Stimulated activated CD4-positive, alpha-beta T cell treated with anti-CD3 and anti-CD28 coated beads, Interleukin-15, amount 100 ng/mL, for 1 hour (primary cell): ENCODE measurements at places on chromosomes 3 and 15.

DNA sequence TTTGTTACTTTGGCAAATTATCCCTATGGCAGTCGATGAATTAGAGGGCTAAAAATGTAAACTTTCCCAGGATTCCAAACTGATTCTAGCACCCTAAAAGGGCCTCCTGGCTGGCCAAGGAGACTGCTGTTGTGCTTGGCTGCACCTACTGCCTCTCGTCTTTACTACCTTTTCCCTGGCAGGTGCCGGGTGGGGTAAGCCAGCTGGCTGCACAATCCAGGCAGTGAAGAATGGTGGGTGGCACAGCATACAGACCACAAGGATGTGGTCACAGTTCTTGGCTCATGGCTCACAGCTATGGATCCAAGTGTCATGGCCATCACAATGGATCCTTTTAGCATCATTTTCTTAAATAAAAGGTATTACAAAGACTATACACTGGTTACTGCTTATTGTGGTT, 20.7 kb upstream of the SLC25A26 start:
- no peak for DNase-seq

- no peak for DNase-seq
Measured at GRCh38 chr15:35858707-35859106, 312.7 kb upstream of the DPH6 start.

DNA sequence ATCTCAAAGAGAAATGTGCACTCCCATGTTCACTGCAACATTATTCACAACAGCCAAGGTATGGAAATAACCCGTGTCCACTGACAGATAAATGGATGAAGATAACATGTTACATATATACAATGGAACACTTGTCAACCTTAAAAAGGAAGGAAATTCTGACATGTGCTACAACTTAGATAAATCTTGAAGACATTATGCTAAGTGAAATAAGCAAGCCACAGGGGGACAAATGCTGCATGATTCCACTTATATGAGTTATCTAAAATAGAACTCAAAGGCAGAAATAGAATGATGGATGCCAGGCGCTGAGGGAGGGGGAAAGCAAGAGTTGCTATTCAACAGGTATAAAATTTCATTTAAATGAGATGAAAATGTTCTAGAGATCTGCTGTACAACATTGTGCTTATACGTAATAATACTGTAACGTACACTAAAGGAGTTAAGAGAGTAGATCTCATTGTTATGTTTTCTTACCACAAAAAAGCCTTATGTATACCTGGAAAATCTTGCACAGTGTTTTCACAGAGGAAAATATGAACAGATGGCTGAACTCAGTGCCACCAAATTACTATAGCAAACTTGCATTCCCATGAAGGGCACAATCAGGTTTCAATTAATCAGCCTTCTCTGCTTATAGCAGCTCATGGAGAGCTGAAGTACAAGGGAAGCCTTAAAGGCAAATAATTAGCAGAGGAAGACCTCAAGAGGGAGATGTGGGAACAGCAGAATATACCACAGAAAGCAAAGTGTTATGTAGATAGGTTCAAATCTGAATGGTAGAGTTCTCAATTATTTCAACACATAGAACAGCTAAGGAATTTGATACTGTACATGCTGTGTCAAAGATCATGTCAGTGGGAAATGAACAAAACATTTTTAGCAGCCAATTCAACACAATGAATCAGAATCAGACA, 8.1 kb upstream of the VPS39 start:
- no peak for DNase-seq

GRCh38 chr3:173930251-173930650, 532.7 kb downstream of the NLGN1 start:
- no peak for DNase-seq

- no peak for DNase-seq
Measured at GRCh38 chr3:125213364-125213755, 812 bp upstream of the SLC12A8 start.

DNA sequence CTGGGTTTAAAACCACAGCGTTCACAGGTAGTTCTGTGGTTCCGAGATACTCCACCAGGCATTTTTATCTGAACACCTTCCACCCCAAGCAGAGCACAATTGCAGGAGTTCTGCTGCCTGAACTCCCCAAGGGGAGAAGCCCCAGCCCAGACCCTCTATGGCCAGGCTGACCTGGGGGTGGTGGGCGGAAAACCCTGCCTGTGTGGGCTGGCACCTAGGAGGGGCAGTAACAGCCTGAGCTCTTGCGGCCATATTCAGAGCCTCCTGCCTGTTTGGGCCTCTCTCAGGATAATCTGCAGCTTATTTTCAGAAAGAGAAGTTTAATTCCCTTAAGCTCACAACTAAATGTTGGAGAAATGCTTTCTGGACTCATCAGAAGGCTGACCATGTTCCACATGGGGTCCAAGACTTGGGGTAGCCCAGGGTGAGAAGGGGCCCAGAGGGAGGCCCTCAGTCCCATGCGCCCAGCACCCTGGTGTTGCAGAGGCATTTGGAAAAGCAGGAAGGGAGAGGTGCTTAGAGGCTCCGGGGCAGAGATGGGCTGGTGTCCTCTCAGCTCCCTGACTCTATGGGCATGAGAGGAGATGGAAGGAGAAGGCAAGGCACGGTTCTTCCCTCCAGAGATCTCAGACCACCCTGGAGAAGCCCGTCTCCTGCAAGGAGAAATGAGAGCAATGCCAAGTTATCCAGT, 195.6 kb upstream of the TPM1 start:
- no peak for DNase-seq

GRCh38 chr3:186821429-186822387, 15.4 kb upstream of the RFC4 start:
- no peak for DNase-seq

DNA sequence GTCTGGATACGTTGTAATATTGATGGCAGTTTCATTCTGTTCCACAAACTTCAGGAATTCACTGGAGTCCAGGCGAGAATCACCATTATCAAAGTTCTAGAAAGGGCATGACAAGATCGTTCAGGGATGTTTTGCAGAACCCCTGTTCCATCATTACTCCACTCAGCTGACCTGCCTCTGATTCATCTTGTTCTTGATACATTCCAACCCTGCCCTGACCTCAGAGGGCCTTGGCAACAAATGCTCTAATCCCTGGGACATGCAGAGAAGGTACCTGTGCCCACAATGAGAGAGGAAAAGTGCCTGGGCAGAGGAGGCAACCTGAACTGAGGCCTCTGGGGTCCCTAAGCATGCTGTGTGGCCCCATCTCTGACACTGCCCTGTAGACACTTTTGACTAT, 45.9 kb downstream of the FSTL1 start:
- DNase-seq = no peak

DNA sequence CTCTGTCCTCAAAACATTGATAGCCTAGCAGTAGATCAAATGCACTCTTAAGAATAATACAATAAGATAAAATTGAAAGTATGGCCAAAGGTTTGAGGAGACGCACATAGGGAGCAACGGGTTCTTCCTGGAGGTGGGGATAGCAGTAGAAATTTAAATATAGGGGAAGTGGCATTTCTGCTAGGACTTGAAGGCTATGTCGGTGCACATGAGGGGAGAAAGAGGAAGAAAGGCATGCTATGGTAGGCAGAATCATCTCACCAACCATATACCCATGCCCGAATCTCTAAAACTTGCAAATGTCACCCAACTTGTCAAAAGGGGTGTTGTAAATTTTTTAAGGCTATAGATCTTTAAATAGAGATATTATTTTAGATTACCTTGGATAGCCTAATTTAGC, 735.1 kb upstream of the LMCD1 start:
- no peak for DNase-seq

DNA sequence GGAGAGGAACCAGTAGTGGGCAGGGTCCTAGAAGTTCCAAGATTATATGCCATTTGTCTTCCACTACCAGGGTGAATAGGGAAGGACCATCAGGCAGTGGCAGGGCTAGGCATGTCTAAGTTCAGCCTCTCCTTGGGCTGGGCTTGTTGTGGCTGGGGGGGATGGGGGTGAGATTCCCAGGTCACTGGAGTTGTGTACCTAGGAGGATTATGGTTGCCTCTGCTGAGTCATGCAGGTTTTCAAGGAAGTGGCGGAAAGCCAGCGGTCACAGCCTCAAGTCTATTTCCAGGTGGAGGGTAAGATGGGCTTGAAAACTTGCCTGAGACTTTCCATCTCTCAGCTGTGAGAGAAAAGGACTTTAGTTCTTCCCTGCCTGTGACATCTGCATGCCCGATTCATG, 1407.1 kb downstream of the SI start:
- DNase-seq = no peak

GRCh38 chr3:150443331-150443741, 35.2 kb downstream of the TSC22D2 start:
- DNase-seq = no peak

DNA sequence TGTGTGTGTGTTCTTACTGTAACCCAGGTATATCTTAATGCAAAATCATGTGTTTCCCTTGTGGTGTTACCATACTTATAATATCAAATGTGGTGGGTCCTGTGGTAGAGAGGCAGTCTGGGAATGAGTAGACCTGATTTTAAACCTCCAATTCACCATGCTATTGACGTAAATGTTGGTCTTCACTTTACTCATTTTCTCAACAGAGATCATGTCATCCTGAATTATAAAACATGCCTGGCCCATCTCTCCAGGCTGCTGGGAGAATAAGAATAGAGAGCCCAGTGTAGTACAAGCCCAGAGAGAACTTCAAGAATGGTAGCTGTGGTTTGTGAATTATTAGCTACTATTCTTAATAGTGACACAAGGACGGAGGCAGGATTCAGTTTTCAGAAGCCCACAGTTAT, 88.1 kb downstream of the MBNL1 start:
- DNase-seq = no peak

DNA sequence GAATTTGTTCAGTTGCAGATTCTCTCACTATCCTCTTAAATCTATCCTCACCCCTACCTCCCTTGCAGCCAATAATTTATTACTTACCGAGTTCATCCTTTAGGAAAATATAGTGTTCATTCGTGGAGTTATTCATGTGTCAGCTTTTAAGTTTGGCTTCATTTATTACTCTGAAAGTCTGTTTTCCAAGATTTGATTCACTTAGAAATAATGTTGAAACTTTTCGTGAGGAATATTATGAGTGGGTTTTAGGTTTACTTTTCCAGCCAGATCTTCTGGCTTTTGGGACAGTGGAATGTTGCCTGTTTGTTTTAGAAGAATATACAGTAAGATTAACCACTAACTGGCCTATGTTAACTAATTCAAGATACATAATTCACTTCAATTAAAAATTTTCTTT, 161.0 kb upstream of the CGNL1 start:
- DNase-seq = no peak

DNA sequence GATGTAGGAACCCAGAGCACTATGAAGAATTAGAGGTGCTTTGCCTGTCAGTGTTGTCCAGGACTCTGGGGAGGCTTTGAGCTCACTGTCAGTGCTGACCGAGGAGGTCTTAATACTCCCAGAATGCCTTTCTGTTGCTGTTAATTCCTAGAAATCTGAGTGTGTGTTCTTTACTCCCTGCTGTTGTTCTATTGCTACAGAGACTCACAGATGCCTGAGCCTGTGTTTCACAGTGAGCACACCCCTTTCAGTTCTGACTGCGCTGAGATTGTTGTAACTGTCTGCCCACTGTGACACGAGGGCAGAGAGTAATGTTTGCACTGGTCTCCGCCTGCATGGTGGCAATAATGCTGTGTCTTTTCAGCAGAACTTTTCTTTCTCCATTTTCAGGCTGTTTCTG, 162.9 kb downstream of the RYR3 start:
- no peak for DNase-seq

- DNase-seq = no peak
Measured at GRCh38 chr3:13501958-13502790, 22.1 kb downstream of the HDAC11 start.

GRCh38 chr15:57675481-57676181, 30.9 kb upstream of the POLR2M start:
- no peak for DNase-seq

DNA sequence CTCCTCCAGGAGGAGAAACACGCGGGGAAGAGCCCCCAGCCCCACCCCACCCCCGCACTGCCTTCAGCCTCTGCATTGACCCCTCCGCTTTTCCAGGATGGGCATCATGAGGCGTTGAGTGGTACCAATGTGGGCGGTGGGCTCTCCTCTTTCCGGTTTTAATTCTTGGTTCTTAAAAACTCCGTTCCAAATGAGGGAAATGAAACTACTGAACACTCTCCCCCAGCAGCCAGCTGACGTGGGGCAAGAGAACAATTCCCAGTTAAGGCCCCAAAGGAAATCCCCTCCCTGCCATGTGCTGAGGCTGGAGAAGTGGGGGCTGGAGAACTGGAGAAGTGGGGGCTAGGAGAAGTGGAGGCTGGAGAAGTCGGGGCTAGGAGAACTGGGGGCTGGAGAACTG, 5.3 kb upstream of the NRROS start:
- DNase-seq = no peak

- no peak for DNase-seq
Measured at GRCh38 chr3:152646004-152646403, 188.9 kb upstream of the P2RY1 start.

DNA sequence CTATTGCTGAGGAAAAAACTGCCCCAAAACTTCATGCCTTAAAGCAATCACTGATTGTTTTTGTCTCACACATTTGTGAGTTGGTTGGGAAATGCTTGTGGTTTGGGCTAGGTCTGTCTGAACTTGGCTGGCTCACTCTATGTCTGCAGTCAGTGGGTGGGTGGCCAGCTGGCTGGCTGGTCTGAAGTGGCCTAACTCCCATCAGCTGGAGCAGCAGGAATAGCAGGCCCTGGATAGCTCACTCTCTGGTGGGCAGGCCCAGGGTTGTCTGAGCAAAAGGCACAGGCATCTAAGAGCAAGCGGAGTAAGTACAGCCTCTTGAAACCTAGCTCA, 37.7 kb upstream of the PRR20G start:
- DNase-seq = no peak

DNA sequence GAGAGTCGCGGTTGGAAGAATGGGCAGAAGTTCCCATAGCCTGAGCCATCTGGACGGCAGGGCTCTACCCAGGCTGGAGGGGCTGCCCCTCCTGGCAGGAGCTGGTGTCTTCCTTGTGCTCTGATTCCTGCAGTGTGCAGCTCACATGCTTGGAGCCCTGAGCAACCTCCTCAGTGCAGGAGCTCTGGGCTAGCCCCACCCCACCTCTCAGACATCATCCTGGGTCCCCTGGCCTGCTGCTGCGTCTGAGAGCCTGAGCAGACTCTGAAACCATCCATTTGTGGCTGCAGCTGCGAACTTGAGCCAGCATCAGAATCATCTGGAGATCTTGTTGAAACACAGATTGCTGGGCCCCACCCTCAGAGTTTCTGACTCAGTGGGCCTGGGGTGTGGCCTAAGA, 42.8 kb downstream of the POMGNT2 start:
- DNase-seq = no peak

- no peak for DNase-seq
Measured at GRCh38 chr3:29936054-29936453, 655.2 kb downstream of the RBMS3 start.

DNA sequence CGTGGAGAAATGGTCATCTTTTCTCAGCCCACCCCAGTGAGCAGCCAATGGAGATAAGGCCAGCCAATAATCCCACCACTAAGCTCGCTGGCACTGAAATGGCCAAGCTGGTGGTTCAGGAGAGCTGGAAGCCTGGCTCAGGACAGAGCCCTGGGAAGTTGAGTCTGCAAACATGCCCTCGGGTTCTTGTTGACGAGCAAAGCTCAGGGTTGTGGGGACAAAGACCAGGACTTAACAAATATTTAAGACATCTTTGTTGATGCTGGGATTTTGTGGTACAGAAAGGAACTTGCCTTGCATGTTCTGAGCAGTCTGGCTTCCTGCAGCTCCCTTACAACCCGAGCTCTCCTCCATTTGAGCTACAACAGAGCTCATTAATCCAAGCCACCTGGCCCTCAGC, 4.4 kb downstream of the FAH start:
- no peak for DNase-seq

GRCh38 chr3:41989518-41989917, 27.6 kb upstream of the ULK4 start:
- no peak for DNase-seq

GRCh38 chr15:87907676-87908446, 348.7 kb downstream of the NTRK3 start:
- DNase-seq = no peak
